ENCODE measurements at places on chromosomes 13 and 19. TPM values are rescaled to one million over a fixed set of nuclear protein-coding genes. Genes with fewer than 3 reads are reported as not detected.

SMIM7 gene
- polyA plus RNA-seq = 51.9 TPM

GRCh38 chr19:55857149-55857548, 20.8 kb downstream of the NLRP4 start:
- H3K27ac ChIP-seq = no peak overlapping the region
- H3K4me1 ChIP-seq = no peaks in the 10 kb centered on the region
- no peaks in the 10 kb centered on the region for H3K27me3 ChIP-seq
- H3K4me3 ChIP-seq = no peak overlapping the region
- no peaks in the 10 kb centered on the region for H3K36me3 ChIP-seq
- DNase-seq = no peak

GPR183 gene
- 0.69 TPM for polyA plus RNA-seq

GRCh38 chr19:32038021-32038920, 307.1 kb upstream of the ZNF507 start:
- H3K27me3 ChIP-seq = peaks cover 18% of the 10 kb centered on the region
- H3K4me1 ChIP-seq = no peaks in the 10 kb centered on the region
- H3K27ac ChIP-seq = no peak overlapping the region
- H3K4me3 ChIP-seq = no peak overlapping the region
- no peak for DNase-seq

GRCh38 chr19:29328586-29328985, 115.6 kb upstream of the UQCRFS1 start:
- no peak for DNase-seq
- H3K36me3 ChIP-seq = no peaks in the 10 kb centered on the region
- no peak overlapping the region for H3K4me3 ChIP-seq
- H3K27ac ChIP-seq = no peak overlapping the region

TTC9B gene
- polyA plus RNA-seq = not detected

DNA sequence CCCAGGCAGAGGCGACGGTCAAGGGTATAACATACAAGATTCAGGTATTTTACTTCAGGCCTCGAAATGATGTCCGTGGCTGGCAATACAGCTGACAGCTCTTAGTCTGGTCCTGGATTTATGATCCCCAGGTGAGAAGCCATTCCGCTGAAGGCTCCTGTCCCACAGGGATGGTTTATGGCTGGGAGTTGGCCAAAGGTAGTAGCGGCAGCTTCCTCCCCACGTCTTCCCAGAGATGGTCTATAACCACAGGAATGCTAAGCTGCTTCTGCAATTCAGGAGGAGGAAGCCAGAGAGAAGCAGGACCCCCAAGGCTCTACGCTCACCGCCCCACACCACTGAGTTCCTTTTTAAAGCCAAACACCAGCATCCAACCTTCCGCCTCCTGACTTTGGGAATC, 27.1 kb downstream of the OLFM2 start:
- H3K4me3 ChIP-seq = no peak overlapping the region
- no peaks in the 10 kb centered on the region for H3K4me1 ChIP-seq
- no peak for DNase-seq
- H3K27me3 ChIP-seq = peaks cover 14% of the 10 kb centered on the region

DNA sequence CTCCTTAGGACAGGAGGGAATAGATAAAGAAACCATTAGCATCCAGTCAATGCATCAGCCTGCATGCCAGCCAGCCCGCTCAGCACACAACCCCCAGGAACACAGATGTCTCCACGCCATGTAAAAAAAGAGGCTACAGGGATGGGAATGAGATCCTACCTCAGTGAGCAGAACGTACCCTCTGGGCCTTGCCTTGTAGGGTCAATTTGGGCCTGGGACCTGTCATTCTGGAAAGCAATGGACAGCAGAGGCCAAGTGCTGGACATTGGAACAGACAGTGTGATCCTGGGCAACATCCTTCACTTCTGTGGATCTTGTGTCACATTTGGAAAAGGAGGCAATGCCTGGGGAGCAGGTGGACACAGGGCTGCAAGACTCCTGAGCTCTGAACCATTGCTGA, 26.0 kb downstream of the VSTM2B start:
- DNase-seq = no peak
- no peaks in the 10 kb centered on the region for H3K36me3 ChIP-seq
- no peak overlapping the region for H3K27ac ChIP-seq
- peaks cover 3% of the 10 kb centered on the region for H3K27me3 ChIP-seq

DNA sequence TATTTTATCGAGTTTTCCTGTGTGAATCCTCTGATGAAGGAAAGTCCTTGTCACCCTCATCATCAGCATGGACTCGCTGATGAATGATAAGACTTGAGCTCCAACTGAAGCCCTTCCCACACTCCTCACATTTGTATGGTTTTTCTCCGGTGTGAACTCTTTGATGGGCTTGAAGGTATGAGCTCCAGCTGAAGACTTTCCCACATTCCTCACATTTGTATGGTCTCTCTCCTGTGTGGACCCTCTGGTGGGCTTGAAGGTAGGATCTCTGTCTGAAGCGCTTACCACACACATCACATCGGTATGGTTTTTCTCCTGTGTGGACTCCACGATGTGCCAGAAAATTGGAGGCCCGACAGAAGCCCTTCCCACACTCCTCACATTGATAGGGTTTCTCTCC, 21.7 kb downstream of the ZNF45 start:
- no peak overlapping the region for H3K27ac ChIP-seq
- no peaks in the 10 kb centered on the region for H3K4me1 ChIP-seq
- DNase-seq = no peak
- no peak overlapping the region for H3K4me3 ChIP-seq
- peaks cover 32% of the 10 kb centered on the region for H3K36me3 ChIP-seq

CYP4F2 gene
- polyA plus RNA-seq = not detected

ZNF665 gene
- 0.48 TPM for polyA plus RNA-seq

GRCh38 chr13:113819731-113820715, 43.9 kb downstream of the GAS6 start:
- peaks cover 45% of the 10 kb centered on the region for H3K4me1 ChIP-seq
- H3K4me3 ChIP-seq = peak overlapping the region; percentile 45
- H3K27me3 ChIP-seq = no peaks in the 10 kb centered on the region
- peak overlapping the region; percentile 90 for H3K27ac ChIP-seq

DNA sequence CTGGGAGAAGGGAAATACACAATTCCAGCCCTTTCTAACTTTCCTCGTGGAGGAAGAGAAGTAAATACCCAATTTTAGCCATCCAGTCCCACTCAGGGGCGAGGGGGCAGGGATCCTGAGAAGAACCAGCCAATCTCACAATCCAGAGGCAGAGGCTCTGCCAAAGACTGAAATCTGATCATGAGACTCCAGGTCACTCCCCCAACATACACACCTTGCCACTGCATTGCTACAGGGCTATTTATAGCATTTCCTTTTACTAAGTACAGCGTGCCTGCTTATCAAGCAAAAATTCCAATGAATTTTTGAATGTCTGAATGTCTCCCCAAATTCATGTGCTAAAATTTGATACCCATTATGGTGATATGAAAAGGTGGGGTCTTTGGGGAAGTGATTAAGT, 1687.5 kb downstream of the EFNB2 start:
- no peak overlapping the region for H3K4me3 ChIP-seq
- no peak overlapping the region for H3K27ac ChIP-seq

HSPB6 gene
- polyA plus RNA-seq = 719 TPM

GRCh38 chr19:6736169-6736916, 1.0 kb downstream of the GPR108 start:
- peak overlapping the region; percentile 83 for H3K27ac ChIP-seq
- peak overlapping the region; percentile 79 for H3K4me3 ChIP-seq
- H3K27me3 ChIP-seq = no peaks in the 10 kb centered on the region
- peak; percentile 71 for DNase-seq
- H3K4me1 ChIP-seq = peaks cover 20% of the 10 kb centered on the region

GRCh38 chr19:955803-956765, 28.1 kb upstream of the WDR18 start:
- no peaks in the 10 kb centered on the region for H3K36me3 ChIP-seq
- no peaks in the 10 kb centered on the region for H3K4me1 ChIP-seq
- no peak overlapping the region for H3K4me3 ChIP-seq
- no peak for DNase-seq

DNA sequence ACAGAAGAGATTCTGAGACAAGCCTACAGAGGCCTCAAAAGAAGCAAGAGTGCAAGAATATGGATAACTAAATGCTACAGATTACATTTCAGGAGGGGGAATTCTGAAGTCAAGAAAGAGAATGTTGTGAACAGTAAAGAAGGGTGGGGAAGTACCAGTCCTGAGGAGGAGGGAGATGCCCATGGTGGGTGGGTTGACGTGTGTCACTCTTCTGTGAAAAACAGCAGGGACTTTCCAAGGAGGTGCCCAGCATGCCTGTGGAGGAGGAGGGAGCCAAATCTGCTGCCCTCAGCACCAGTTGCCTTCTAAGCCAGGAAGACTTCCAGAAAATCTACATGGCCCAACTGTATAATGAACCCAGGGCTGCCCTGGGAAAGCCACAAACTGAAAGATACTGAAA, 87.7 kb downstream of the SGCG start:
- H3K4me3 ChIP-seq = no peak overlapping the region
- no peak overlapping the region for H3K27ac ChIP-seq
- H3K36me3 ChIP-seq = no peaks in the 10 kb centered on the region
- DNase-seq = no peak
- no peaks in the 10 kb centered on the region for H3K4me1 ChIP-seq

DNA sequence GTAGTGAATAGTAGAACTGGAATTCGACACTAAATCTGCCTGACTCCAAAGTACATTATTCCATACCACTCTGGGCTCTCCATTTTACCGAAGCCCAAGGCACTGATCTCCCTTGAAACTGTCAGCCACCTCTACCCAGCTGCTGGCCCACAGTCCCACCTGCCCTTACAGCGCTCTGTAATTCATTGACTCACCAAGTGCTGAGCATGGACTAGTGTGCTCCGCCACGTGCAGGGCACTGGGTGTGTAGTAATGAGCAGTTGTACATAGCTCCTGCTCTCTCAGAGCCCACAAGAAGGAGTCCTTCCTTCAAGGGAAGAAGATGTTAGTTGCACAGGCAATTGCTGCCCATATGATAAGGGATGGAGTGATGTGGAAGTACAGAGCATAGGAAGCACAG, 76.6 kb upstream of the SIAH3 start:
- H3K4me1 ChIP-seq = no peaks in the 10 kb centered on the region
- H3K27ac ChIP-seq = no peak overlapping the region
- no peak overlapping the region for H3K4me3 ChIP-seq
- no peaks in the 10 kb centered on the region for H3K27me3 ChIP-seq
- no peak for DNase-seq

GRCh38 chr13:51246418-51247277, 24.4 kb downstream of the FAM124A start:
- no peak overlapping the region for H3K4me3 ChIP-seq
- H3K4me1 ChIP-seq = no peaks in the 10 kb centered on the region
- DNase-seq = no peak
- no peaks in the 10 kb centered on the region for H3K36me3 ChIP-seq
- no peaks in the 10 kb centered on the region for H3K27me3 ChIP-seq

GRCh38 chr19:13037161-13037560, 41.9 kb downstream of the NFIX start:
- peak overlapping the region; percentile 99 for H3K27ac ChIP-seq
- H3K36me3 ChIP-seq = no peaks in the 10 kb centered on the region
- peaks cover 97% of the 10 kb centered on the region for H3K4me1 ChIP-seq

DNA sequence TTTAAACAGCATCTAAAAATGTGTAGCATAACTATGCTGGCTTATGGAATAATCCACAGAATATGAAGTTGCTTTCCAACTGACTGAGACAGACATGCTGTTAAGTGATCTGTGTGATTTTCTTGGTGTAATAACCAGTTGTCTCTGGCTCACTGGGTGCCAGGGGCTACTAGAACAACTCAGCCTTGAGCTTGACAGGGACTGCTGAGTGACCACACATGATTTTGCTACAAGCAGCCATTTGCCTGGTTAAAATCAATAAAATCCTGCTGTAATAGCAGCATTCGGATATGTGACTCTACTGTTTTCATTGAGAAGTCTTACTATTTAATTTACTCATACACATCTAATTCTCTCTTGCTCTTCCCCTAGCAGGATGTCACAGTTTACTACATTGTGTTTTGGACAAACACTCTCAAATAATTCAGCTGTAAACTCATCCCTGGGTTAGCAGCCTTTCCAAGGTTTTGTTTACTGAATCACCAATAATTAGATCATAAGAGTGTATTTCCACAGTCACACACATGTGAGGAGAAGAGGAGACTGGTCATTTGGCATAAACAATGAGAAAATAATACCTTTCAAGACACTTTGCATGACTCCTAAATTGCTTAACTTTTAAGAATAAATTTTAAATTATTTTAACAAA, 426.2 kb downstream of the PCDH9 start:
- H3K36me3 ChIP-seq = no peaks in the 10 kb centered on the region
- H3K4me3 ChIP-seq = no peak overlapping the region
- no peaks in the 10 kb centered on the region for H3K4me1 ChIP-seq
- no peak overlapping the region for H3K27ac ChIP-seq
- H3K27me3 ChIP-seq = no peaks in the 10 kb centered on the region

DNA sequence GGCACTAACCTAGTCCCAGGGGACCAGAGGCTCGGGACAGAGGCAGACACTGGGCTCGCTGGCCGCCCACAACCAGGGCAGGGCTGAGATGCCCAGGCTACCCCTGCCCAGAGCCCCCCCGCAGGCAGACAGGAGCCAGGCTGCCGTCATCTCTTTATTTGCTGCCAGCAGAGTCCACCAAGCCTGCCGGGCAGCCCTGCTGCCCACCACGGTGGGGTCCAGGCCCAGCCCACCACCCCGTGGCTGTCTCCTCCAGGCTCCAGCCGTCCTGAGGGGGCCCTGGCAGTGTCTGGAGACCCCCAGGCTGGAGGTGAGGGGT, 5.0 kb downstream of the TEKTIP1 start:
- H3K27me3 ChIP-seq = no peaks in the 10 kb centered on the region
- no peak overlapping the region for H3K27ac ChIP-seq
- DNase-seq = no peak
- H3K4me3 ChIP-seq = no peak overlapping the region

DNA sequence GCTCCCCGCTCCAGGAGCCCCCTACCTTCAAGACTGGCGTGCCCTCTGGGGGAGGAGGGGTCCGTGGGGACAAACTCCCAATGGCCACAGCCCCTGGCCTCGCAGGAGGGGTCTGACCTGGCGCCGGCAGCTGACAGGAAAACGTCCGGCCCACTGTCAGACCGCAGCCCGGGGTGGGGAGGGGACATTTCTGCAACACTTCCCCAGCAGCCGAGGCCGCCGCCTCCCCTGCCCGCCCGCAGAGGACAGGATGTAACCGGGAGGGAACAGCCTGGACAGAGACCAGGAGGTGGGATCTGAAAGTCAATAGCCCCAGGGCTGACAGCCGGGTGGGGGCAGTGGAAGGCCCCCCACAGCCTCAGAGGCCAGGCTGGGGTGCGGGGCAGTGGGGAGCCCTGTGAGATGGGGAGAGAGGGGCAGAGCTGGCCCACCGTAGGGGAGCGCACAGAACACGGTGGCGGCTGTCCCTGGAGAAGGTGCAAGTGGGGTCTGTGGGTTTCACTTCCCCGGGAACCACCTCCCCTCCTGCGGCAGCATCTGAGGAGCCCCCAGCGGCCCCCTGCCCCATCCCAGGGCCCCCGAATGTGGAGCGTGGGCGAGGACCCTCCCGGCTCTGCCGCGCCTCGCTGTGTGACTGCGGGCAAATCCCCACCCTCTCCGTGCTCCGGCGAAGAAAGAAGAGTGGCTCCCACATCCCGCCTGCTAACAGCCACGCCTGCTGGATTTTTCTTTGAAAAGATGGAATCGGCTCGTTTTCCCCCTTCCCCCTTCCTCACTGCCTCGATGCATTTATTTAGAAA, at the start of gene PEAK3:
Gene PEAK3 (minus strand): TSS at position 114 of the 800 bp plus-strand sequence. CDS start 1,244 bp downstream, outside the sequence.
- DNase-seq = peak; percentile 70
- no peaks in the 10 kb centered on the region for H3K4me1 ChIP-seq
- H3K4me3 ChIP-seq = peak within 1 kb of the TSS; percentile 46
- no peaks in the 10 kb centered on the region for H3K27me3 ChIP-seq

GRCh38 chr13:45393941-45394570, 24.1 kb downstream of the SLC25A30 start:
- H3K4me3 ChIP-seq = no peak overlapping the region
- no peak for DNase-seq
- peaks cover 42% of the 10 kb centered on the region for H3K4me1 ChIP-seq
- no peaks in the 10 kb centered on the region for H3K27me3 ChIP-seq
- H3K27ac ChIP-seq = peak overlapping the region; percentile 79

All from psoas muscle (tissue), 8 donors.